ENCODE measurements at places on chromosomes 6 and 20.

DNA sequence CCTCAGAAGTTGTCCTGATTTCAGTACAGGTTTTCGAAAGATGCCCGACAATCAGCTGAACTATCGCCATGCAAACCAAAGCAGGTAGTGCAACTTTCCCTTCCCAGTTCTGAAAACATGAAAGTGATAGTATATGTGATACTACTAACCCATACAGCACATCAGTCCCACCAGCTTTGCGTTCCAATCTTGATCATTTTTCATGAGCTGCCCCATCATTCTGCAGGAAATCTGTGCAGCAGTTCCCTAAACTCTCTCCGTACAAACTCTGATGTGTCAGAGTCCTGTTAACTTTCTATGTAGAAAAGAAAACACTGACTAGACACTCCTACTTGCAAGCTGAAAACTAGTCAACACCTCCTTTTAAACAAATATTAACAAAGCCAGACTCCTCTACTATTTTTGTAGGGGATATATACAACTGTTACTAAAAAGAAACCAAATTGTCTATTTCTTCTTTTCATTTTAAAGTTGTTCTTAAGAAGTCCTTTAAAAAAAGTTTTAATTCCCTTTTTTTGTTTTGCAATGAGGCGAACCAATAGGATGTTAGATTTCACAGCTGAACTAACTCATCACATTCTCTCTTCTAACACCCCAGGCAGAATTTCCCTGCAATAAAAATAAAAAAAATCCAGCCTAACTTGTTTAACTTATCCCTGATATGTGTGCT lies 99.6 kb upstream of the DST start:
- DNase-seq: no peak

- no peak for DNase-seq
Observed at GRCh38 chr20:11324990-11325389, 592.7 kb upstream of the BTBD3 start.

DNA sequence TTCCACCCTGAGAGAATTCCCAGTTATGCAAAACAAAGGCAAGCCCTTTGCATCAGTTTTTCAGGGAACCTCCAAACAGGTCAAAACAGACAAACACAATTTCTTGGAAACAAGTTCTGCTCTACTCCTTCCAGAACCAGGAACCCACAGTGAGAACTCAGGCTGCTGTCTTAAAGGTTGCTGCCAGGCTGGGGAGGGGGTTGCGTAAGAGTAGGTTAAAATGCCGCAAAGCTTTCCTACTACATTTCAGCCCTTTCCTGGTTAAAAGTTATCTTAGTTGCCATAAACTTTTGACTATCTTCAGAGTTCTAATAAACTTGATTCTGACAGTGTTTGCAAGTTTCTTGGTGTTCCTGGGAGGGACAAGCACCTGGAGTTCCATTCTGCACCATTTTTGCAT lies 33.8 kb downstream of the KPNA5 start:
- no peak for DNase-seq

DNA sequence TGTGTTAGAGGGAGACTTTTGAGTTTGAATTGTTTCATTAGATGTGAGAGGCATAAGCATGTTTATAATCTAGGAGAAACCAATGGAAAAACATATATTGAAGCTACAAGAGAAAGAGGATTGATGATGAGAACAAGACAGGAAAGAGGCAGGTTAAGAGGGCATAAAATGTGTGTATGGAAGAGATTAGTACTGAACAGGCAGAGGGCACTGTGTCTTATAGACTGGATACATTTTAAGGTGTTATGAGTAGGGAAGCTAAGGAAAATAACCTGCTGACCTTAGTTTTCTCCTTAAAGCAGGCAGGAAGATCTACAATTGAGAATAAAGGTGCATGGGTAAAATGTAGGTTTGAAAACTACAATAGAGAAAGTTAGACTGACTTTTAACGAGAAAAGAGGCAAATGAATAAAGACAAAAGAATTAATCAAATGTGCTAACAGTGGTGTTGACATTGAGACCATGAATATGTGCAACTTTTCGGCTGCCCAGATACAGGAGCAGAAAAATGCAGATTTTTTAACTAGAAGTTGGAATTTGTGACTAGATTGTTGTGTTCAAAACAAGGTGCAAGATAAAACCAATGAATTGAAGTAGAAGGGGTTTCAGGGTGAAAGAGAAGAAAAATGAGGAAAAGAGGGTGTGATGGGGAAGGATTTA lies 846.3 kb downstream of the HACE1 start:
- no peak for DNase-seq

- DNase-seq: peak; percentile 71
Observed at GRCh38 chr6:169539176-169539897, 162.5 kb downstream of the WDR27 start.

GRCh38 chr20:38831995-38832620 lies 26.6 kb downstream of the PPP1R16B start:
- DNase-seq: no peak

All from smooth muscle cell of the brain vasculature (primary cell).